Osteoblast (primary cell): ENCODE measurements at places on chromosomes 6 and 20. TPM values are rescaled to one million over a fixed set of nuclear protein-coding genes. Genes with fewer than 3 reads are reported as not detected.

DNA sequence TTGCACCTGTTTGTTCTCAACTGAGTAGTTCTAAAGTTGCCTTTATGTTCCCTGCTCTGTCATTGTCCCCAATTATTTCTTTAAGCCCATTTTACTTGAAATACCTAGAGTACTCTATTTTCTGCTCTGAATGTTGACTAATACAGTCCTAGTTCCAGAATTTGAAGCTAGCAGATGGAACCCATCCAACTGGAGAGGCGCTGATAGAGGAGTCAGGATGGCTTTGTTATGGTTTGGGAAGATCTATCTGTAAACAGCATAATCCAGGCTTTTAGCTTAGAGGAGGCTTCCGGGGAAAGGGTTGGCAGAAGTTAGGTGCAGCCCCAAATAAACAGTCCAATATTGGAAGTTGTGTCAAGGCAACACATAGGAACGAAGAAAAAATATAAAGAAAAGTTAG, 927.7 kb downstream of the TFAP2A start:
- no peak for DNase-seq

- peak; percentile 21 for DNase-seq
Observed at GRCh38 chr6:1400126-1400850, 10.9 kb downstream of the FOXF2 start.

DNA sequence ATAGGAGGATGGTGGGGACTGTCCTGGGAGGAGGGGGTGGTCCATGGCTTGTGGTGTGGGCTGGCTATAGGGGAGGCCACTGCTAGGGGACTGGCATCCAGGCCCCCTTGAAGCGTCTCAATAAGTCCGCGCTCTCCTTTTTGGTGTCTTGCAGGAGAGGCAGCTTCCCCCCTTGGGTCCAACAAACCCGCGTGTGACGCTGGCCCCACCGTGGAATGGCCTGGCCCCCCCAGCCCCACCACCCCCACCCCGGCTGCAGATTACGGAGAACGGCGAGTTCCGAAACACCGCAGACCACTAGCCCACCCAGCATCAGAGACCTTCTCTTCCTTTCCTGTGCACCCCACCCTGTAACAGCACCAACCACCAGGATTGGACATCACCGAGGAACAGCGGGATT, 2.8 kb upstream of the ZBTB9 start:
- peak; percentile 65 for DNase-seq

DNA sequence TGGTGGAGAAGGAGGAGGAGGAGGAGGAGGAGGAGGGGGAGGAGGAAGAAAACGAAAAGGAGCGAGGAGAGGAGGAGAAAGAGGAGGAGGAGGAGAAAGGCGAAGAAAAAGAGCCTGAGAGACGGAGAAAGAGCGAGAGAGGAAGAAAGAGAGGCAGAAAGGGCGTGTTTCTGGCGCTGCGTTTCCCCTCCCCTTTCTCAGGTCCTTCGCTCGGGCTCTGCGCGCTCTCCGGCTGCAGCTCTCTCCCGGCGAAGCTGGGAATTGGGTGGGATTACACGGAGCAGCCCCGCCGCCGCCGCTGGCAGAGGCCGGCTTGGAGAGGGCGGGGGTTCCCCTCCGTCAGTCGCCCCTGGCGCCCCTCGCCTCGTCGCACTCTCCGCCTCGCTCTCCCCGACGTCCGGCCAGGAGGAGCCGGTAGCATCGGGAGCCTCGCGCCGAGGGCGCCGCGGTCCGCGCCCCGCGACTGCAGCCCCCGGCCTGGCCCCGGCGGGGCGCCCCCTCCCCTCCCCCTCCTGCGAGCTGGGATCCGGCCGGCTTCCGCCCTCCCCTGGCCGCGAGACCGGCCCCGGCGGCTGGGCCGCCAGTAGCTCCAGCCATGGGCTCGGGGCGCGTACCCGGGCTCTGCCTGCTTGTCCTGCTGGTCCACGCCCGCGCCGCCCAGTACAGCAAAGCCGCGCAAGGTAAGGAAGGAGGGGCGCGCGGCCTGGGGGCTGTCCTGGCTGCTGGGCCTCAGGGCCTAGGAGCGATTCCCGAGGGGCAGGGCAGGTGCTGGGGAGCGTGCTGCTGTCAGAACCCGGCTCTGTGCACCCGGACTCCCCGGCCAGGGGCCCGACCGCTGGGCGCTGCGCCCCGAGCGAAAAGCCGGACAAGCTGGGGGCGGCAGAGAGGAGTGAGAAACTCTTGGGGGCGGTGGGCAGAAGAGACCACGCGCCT, at the start of gene SCUBE3:
Gene SCUBE3, plus strand, starts transcription at position 133 of the 933 bp plus-strand sequence. Its CDS starts 463 bp downstream, at position 596.
- DNase-seq = peak; percentile 98

C20orf204 gene
- total RNA-seq = 0.59 and 1.1 TPM in 2 replicates

- peak; percentile 85 for DNase-seq
Observed at GRCh38 chr6:89584539-89584938, 54.0 kb downstream of the LYRM2 start.

SLC17A2 gene
- not detected in 2 replicates for total RNA-seq

SAMD10 gene
- total RNA-seq = 0.59 and 1.4 TPM in 2 replicates

DNA sequence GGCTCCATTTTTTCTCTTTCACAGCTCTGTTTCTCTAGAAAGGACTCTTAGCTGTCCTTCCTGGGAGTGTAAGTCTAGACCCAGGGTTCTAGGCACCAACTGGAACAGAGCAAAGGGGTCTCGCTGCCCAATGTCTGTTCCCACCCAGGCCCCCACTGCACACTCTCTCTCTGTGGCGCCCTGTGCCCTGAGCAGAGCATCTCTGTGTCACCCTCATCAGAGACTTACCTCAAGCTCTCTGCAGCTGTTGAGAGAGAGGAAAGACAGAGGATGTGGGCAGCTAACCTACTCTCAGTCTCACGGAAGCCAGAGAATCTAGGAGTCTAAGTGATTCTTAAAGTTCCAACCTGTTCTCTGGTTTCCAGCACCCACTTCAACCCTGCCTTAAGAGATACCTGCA, 9.5 kb downstream of the NCR2 start:
- DNase-seq = peak; percentile 26

SMIM29 gene
- total RNA-seq = 35.1 and 44.2 TPM in 2 replicates

GRCh38 chr6:14827354-14827753, 418.5 kb upstream of the JARID2 start:
- DNase-seq = no peak

RIMS1 gene
- total RNA-seq = 8.3 and 13.4 TPM in 2 replicates

DNA sequence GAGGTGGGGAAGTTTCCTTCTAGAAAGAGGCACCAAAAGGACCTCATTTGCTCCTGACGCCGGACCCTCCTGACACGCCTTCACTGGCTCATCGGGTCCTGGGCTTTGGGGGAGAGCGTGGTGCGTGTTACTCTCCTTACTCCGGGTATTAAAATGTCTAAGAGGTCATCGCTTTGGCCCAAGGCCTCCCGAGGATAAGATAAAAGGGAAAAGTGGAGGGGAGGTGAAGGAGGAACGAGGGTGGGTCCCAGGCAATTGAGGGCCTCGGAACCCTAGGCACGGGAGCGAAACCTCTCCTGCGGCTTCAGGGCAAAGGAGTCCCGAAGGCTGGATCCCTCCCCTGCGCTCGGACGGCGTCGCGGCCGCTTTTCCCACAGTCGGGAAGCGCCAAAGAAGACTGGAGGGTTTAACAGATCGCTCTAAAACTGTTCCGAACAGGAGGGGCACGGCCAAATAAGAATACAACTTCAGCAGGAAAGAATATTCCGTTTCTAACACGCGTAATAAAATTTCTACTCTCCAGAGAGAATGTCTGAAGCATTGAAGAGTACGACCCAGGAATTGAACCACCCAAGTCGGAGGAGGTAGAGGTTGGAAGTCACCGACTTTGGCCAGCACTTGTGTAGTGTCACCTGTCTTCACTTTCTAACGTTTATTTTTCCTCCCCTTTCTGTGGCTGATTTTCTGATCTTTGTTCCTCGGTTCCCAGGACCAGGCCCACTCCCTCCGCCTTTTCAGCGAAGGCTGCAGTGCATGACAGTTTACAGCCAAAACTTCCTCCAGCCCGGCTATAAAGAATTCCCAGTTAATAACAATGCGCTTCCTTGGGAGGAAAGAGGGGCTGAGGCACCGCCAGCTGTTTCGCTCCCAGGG, 2.1 kb upstream of the TBXT start:
- peak; percentile 62 for DNase-seq

DNA sequence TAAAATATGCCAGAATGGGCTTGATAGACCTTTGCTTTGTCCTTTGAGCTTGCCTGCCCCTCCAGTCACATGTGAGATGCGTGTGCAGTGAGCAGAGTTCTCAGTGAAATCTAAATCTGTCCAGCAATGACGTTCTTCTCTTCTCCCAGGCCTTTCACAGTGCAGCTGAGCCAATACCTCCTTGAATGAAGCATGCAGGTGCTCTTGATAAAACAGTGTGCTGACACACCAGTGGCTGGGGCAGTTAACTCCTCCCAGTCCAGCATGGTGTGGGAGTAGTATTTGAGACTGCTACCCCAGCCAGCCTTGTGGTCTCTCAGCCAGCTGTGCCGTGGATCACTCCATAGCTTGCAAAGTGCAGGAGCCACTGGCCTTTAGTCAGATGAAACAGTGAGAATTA, 240.5 kb downstream of the FARS2 start:
- no peak for DNase-seq

MEP1A gene
- total RNA-seq = not detected in 2 replicates

DNA sequence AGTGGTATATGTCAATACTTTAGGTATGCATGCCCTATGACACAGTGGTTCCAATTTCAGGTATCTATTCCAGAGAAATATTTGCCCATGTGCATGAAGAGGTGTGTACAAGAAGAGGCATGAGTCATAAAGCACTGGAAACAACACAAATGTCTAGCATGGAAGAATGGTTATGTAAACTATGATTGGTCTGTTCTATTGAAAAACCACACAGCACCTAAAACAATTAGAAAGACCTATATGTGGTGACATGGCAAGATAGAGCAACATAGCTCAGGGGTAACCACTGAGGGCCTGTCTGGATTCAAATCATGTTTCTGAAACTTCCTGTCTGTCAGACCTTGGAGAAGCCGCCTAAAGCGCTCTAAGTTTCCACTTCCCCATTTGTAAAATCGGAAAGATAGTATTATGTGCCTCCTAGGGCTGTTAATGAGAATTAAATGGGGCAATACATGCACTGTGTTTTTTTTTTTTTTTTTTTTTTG, 76.0 kb upstream of the SHLD1 start:
- no peak for DNase-seq

- DNase-seq = no peak
Observed at GRCh38 chr6:15389084-15389764, 143.4 kb downstream of the JARID2 start.

SLC35F1 gene
- under 0.01 TPM in 1 of 2 replicates, not detected in the other for total RNA-seq

DNA sequence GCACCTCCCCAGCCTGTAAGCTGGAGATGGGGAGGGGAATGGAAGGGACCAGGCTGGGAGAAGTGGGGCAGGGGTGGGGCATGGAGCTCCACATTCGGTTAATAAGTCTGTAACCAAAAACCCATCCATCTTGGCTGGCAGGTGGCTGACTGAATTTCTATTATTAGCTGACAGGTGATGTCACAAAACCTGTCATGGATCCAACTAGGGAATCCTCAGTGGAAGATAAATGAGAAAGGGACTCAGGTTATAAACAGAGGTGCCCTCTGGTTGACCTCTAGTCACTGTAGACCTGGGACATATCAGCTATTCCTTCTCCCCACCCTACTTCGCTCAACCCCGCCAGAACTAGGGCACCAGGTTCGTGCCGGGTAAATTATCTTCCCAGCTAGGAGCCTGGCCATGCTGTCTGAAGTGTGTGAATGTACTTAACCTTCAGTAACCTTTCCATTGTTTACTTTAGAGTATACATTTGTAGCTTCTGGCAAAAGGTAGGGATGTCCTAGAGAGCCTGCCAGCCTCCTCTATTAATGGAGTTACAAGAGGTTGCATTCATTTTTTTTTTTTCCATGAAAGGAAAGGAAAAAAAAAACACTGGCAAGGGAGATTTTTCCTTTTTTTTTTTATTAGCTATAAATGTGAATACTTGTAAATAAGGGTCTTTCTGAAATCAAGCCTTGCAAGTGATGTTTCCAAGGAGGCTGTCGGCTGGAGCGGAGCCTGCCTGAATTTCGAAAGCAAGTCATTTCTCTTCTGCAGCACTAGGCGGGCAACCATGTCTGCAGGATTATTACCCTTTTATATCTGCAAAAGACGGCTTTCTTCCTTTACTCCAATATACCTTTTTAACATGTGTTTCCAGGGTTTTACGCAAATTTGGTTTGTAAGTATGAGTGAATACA, 135.9 kb downstream of the TMEM242 start:
- no peak for DNase-seq

DNA sequence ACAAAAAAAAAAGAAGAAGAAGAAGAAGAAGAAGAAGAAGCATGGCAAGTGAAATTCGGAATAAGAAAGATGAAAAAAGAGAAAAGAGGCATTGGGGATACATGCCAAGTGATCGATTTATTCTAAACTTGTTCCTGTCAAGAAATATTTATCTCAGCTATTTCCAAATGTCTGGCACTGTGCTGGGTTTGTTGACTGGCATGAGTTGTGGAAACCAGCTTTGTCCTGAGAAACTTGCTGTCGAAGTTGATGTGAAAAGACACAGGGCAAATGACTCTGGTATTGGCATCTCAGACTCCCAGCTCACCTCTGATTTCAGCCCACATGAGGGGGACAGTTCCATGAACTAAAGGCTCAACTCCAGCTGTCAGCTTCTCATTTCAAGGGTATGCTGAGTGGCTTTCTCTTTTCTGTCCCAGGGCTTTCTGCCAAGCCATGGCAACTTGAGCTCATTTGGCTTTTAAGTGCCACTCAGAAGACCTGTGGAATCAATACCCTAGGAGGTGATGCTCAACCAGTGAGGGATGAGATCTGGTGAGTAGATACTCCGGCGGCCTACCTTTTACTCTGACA, 253.3 kb upstream of the JAG1 start:
- DNase-seq = no peak

DNA sequence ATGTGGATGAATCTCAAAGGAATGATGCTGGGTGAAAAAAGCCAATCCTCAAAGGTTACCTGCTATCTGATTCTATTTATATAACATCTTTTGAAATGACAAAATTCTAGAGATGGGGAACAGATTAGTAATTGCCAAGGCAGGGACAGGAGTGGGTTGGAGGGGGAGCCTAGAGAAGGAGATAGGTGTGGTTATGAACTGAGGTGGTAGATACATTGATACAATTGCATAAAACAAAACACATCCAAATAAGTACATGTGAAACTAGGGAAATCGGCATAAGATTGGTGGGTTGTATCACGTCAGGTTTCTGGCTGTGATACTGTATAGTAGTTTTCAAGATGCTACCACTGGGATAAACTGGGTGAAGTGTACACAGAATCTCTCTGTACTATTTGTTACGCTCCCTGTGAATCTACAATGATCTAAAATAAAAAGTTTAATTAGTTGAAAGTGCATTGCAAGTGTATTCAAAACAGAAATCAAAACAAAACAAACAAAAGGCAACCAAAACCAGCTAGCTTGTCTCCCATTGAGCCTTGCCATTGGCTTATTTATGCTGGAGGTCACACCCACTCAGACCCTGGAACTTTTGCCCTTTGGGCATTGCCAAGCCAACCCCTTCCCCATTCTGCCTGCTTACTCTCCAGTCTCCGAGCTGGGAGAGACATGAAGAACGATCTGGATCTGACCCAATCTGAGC, 27.8 kb downstream of the PPP1R16B start:
- DNase-seq = no peak

- DNase-seq = no peak
Observed at GRCh38 chr6:99022039-99022609, 74.4 kb upstream of the FBXL4 start.

TUBB2B gene
- 5.6 and 9.0 TPM in 2 replicates for total RNA-seq

ADGRB3 gene
- total RNA-seq = not detected in 2 replicates

- no peak for DNase-seq
Observed at GRCh38 chr6:8736156-8736895, 301.0 kb upstream of the SLC35B3 start.

KCNK5 gene
- total RNA-seq = not detected in 2 replicates

LHFPL5 gene
- total RNA-seq = not detected in 2 replicates

GRCh38 chr6:31441365-31442267, 38.2 kb downstream of the MICA start:
- DNase-seq = peak; percentile 88
